Peyer's patch (tissue), 4 donors: ENCODE measurements at places on chromosomes 7 and 10. TPM values are rescaled to one million over a fixed set of nuclear protein-coding genes. Genes with fewer than 3 reads are reported as not detected.

GRCh38 chr7:108648989-108649388, 79.3 kb downstream of the DNAJB9 start:
- no peaks in the 10 kb centered on the region for H3K4me1 ChIP-seq
- H3K27me3 ChIP-seq: no peaks in the 10 kb centered on the region
- no peak overlapping the region for H3K27ac ChIP-seq

GRCh38 chr7:95340491-95340890, 16.2 kb upstream of the PON1 start:
- no peaks in the 10 kb centered on the region for H3K36me3 ChIP-seq
- H3K4me3 ChIP-seq: no peak overlapping the region
- H3K4me1 ChIP-seq: no peaks in the 10 kb centered on the region
- H3K27ac ChIP-seq: no peak overlapping the region

COL28A1 gene
- 1.4 TPM for total RNA-seq

HSPA12A gene
- 2.6 TPM for total RNA-seq
